ENCODE measurements at places on chromosomes 3 and 15.

DNA sequence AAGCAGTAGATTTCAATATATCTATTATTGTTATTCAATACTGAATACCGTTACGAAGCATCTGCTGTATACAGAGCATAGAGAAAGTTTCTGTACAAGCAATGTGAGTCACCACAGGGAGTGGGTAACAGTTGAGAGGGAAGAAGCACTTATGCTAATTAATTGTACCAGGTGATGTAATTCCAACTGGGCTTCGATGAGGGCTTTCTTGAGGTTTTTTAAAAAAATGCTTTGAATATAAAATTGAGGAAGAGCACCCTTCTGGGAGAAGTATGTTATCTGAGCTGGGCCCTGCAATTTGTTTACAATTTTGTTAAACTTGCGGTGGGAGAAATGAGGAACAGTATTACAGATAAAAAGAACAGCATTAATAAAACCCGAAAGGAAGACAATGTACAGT, 197.9 kb downstream of the TPRG1 start:
- DNase-seq: no peak

DNA sequence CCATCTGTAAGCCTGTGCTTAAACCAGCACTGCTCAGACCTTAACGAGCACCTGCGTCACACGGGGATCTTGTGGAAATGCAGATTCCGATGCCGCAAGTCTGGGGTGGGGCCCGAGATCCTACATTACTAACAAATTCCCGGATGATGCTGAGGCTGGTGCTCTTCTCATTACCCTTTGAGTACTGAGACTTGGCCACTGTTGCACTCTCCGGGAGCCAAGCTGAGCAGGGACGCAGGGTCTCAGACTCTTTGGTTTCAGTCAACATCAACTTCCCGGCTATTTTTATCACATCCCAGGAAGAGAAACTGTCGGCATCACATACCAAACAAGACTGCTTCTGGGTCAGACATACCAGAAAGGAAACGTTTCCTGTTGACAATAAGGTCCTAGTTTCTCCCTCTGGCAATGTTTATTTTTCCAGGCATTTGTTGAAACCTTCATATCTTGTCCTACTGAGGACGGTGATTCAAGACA, 276.6 kb downstream of the SHQ1 start:
- no peak for DNase-seq

GRCh38 chr3:78235841-78236240, 1195.9 kb downstream of the ROBO2 start:
- no peak for DNase-seq

GRCh38 chr3:133701435-133702358, 40.0 kb upstream of the TOPBP1 start:
- DNase-seq: no peak

GRCh38 chr15:69132430-69132829, 28.0 kb upstream of the GLCE start:
- no peak for DNase-seq

GRCh38 chr3:194364652-194365434, 4.7 kb downstream of the LRRC15 start:
- DNase-seq: no peak
